Activated T-cell treated with anti-CD3 and anti-CD28 coated beads for 48 hours (primary cell): ENCODE measurements at places on chromosomes 2 and 18.

- DNase-seq = no peak
Observed at GRCh38 chr2:161223139-161223732, 63.0 kb downstream of the TANK start.

GRCh38 chr18:57585855-57586250 lies 649 bp downstream of the FECH start:
- DNase-seq = no peak

DNA sequence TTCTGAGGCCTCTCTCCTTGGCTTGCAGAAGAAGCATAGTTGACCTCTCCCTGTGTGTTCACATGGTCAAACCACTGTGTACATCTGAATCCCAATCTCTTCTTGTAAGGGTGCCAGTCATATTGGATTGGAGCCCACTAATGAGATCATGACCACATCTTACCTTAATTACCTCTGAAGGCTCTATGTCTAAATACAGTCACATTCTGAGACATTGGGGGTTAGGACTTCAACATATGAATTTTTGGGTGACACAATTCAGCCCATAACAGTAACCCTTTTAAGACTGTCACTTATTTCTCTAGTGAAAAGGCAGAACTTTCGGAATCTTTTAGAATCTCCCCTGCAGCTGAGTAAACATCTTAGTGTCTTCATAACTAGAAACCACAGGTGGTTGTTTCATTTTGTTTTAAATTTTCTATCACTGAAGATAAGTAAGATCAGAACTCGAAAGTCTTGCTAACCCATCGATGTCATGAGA lies 33.3 kb downstream of the BMP10 start:
- no peak for DNase-seq

DNA sequence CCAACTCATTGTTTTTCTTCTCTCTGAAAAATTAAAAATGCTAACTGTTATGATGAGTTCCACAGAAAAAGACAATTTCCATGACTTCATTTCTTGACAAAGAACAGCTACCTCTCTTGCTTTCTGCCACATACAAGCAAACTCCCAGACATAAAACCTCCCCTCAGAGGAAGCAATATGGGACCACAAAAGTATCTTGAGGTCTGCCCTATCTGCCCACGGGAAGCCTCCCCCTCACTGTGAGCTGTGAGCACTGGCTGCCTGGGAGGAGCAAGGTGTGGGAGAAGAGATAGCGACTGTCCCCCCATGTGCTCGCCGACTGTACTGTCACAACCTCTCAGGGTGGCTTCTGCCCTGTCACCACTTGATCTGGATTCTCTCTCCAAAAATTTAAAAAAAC lies 69.7 kb upstream of the NRP2 start:
- peak; percentile 59 for DNase-seq

DNA sequence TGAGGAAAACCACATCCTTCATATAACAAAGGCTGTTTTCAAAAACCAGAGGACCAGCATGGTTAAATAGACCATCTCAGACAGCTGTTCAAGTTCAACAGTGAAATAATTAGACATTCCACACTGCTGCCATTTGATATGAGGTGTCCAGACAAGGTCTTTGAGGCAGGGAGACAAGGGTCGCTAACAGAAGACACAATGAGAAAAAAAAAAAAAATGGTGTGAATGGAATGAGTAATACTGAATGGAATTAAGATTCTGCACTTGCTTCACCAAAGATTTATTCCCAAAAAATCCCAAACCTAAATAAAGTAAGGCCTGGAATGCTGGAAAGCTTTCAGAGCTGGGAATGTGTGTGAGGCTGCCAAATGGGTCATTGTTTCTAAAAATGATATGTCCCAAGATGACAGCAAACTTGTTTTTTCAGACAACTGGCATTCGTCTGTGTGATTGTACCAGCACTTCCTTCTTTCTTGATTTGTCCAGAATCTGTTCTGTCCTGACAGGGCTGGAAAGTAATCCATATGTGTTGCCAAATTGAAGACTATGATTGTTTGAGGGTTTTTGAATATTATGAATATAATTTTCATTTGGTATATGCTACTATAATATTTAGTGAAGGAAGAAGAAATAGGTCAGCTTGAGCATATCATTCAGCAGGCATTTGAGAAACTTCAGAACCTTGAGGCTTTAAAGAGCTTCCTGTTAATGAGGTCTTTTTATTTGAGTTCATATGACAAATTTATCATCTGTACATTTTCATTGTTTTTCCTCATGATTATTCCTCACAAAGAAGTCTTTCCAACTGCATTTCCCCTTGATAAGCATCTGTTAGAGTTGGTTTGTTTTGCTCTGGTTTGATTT lies 85.2 kb upstream of the ITGA4 start:
- no peak for DNase-seq

DNA sequence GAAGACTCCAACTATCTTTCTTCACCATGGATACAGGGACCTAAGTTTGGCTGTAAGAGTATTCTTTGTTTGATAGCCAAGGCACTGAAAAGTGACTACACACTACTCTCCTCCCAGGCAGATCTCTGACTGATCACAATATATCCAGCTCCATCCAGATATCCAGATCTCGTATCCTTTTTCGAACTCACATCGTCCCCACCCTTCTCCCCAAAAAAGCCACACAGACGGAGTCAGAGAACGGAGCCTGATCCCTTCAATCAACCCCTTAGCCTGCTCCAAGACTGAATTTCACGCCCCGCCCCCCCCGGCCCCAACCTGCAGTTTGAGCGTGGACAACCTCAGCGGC lies 533 bp downstream of the DHX57 start:
- no peak for DNase-seq

DNA sequence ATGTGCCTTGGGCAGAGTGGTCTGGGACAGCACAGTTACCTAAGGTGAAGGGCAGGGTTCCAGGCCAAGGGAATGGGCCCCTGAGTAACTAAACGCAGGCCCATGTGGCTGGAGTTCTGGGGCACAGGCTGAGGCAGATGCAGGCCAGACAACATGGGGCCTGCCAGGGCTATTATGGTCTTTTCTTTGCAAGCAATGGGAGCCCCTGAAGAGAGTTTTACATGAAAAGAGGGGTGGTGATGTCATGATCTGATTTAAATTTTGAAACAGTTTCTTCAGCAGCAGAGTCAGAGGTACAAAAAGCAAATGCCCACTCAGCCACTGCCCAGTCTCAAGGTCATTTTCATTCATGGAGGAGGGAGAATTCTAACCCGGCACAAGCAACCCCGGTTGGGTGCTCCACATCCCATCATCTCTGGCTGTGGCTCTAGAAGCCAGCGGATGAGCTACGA lies 5.6 kb downstream of the CHST10 start:
- DNase-seq = no peak
